HT1080 (cell line): ENCODE measurements at places on chromosomes 2 and 18.

- no peak for DNase-seq
These were observed 8.1 kb downstream of the COLEC12 start for GRCh38 chr18:492451-492850.

DNA sequence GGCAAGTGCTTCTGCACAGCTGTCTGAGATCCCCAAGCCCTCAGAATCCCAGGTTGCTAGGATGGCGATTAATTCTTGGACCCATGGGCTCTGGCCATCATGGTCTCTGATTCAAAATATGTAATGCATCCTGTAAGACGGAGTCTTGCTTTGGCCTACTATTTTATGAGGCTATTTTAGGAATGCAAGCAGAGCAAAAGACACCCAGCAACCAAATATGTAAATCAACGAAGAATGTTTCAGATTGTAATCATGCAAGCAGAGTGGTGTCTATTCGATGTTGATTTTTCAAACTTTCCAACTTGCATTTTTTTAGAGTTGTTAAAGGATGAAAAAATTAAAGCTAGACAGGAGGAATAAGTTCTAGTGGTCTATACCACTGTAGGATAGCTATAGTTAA, 154.8 kb downstream of the COL6A3 start:
- no peak for DNase-seq

- no peak for DNase-seq
These were observed 26.5 kb upstream of the PPP1CB start for GRCh38 chr2:28725021-28725711.

GRCh38 chr18:6921571-6921970, 192.1 kb downstream of the ARHGAP28 start:
- DNase-seq = no peak

DNA sequence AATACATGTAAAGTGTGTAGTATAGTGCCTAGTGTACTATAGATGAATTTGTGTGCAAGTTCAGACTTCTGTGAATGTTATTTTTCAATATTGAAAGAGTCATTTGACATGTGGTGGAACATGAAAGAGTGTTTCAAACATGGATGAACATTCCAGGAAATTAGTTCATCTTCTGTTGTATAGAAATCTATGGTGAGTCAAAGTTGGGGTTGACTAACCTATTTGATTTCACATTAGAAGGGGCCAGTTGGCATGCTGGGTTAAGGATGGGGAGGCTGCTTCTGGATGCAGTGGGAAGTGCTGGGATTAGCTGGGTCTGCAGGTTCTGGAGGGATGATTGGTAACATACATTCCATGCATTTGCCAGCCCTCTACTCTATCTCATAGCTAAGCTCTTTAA, 50.6 kb downstream of the LYPD6B start:
- DNase-seq = peak; percentile 59

DNA sequence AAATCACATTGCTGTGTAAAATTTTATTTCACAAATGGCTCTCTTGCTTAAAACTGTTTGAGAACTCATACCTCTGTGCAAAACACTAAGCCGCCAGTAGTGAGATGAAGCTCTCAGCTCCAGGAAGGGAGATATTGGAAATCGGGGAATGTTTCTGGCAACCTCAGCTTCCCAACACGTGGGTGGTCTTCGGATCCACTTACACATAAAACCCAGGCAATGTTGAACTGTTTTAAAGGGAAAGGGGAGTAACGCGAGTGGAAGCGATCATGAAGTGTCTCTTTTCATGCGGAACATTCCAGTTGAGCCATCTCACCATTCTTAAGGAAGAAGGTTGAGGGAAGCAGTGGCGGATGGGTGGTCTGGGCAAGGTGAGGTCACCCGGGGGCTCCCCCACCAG, 136.8 kb downstream of the ASB1 start:
- DNase-seq = no peak

DNA sequence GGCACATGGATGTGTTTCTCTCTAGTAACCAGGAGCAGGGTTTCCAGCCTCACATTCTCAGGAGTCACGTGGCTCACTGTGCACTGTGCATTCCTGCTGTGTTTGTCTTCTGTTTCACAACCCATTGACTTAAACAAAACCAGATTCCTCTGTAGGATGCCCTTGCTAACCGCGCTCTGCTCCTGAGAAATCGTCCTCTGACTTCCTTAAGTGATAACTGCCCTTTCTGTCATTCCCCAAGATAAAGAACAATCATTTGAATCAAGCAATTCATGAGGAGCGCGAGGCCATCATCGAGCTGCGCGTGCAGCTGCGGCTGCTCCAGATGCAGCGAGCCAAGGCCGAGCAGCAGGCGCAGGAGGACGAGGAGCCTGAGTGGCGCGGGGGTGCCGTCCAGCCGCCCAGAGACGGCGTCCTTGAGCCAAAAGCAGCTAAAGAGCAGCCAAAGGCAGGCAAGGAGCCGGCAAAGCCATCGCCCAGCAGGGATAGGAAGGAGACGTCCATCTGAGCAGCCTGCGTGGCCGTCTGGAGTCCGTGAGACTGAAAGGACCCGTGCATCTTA, 60.2 kb downstream of the RALBP1 start:
- DNase-seq = no peak

DNA sequence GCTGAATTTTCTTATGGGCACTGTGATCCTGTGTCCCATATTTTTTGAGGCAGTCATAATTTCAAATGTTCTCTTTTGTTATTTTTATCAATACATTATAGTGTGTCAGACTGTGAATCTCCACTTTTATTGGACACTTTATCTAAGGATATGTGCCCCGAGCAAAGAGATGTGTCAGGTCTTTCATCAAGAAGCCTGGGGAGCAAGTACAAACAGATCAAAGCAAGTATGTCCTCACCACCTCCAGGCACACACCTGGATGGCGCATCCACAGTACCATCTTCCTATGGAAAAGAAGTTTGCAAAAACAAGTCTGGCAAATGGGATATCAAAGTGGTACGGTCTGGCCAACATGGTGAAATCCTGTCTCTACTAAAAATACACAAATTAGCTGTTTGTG, 81.0 kb upstream of the ZNF236 start:
- no peak for DNase-seq
